Cardiac fibroblast (primary cell): ENCODE measurements at places on chromosomes 6 and 20.

GRCh38 chr20:61877776-61878477, 187.8 kb downstream of the TAF4 start:
- no peak for DNase-seq

GRCh38 chr6:148509800-148510581, 167.4 kb downstream of the SASH1 start:
- peak; percentile 99 for DNase-seq

DNA sequence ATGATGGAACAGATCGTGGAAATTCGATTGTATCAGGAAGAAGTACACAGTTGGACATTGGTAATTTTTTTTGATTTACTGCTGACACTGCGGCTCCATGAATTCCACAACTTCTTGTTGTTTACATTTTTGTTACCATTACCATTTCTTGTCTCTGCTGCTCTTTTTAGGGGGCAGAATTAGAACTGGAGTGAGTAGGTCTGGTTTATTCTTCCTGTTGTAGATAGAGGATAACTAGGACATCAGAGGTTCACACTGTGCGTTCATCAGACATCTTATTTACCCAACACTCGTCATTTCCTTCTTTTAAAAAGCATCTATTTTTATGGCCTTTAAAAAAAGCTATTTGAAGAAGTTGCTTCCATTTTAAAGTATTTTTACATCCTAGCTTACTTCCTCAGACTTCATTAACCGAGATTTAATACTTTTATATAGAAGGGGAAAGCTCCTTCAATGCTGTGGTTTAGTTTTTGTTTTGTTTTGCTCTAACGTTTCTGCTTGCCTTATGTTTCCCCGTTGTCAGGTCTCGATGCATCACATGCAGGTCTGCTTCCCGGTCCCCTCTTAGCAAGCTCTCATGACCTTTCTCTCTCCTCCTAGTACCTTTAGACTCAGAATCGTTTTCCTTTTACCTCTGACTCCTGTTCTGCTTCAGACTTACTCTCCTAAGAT, 139.1 kb downstream of the ARID1B start:
- DNase-seq: no peak

GRCh38 chr20:46022411-46023147, 6.4 kb upstream of the SLC12A5 start:
- peak; percentile 32 for DNase-seq

DNA sequence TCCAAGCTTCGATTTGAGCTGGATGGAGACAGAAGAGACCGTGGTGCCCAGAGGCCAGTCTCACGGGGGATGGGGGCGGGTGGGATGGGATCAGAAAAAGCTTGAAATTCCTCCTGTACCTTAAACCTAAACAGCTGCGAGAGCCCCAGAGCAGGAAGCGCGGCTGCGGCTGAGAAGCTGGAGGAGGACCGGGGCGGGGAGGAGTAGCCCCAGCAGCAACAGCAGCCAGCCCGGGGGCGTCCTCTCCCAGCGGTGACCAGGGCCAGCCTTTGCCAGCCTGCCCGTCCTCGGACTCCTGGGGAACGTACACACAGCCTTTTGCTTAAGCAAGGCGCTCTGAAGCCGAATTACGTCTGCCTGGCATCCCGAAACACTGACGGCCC, 17.4 kb upstream of the PRDM13 start:
- no peak for DNase-seq

DNA sequence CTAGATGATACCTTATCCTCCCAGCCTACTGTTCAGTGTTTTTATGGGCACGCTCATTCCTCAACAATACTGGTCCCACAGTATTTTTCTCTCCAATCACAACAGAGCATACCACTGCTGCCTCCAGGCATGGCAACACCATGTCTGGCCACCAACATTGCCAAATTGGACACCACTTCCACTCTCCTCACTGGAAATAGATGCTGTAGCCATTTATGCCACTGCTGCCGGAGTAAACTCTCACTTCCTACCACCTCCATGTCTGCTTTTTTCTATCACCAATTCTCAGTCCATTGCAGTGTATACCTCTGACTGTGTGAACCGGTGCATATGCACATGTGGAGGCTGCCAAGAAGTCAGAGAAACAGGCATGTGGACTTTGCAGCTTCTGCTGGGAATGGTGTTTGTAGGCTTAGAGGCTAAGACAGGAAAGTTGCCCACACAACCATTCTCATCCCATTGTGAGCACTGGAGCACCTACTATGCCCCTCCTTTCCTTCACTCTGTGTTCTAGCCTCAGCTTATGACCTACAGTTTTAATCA, 14.4 kb downstream of the PI3 start:
- no peak for DNase-seq

- no peak for DNase-seq
Observed at GRCh38 chr20:54148947-54149764, 24.6 kb downstream of the CYP24A1 start.

DNA sequence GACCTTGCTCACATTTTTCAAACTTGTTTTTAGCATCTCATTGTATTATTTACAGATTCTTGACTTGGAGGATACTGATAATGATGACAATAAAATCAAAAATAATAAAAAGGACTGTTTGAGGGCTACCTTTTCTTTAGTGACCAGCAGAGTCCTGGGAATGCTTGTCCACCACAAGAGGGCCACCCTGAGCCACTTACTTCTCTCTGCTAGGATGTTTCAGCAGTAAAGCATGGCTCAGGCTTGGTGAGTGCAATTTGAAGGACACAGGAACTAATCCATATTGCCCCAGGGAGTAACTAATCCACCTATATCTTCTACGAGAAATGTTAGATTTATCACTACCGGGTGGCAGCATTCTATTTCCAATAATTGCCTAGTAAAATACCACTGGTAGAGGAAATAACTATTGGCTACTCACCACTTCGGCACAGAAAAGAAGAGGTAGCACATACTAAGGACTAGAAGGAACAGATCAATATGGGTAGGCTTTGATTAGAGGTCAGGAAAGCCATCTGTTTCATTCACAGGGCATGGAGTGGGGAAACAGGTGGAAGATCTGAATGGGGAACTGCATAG, 5.8 kb upstream of the KIAA0408 start:
- peak; percentile 84 for DNase-seq
